ENCODE measurements at places on chromosomes 5 and 9.
A peak's percentile ranks its signal among the peaks of the same experiment; 100 is the strongest.

DNA sequence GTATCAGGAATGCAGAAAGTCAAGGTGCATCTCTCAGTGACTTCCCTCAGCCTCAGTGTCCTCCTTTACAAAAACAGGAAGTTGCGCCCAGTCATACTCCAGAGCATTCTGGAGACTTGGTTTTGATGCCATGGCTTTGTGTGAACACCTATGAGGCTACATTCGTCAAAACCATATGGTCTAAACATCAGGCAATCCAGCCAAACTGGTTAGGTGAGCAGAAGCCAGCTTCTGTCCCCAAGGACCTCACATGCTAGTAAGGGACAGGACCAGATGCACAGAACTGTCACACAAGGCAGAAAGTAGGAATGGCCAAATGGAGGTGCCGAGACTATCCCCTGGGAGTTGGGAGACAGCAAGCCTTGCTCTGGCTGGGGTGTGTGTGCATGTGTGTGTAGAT is 217.2 kb downstream of the MELK start:
- DNase-seq: no peak

- no peak for DNase-seq
Measured at GRCh38 chr5:44727100-44727499, 81.6 kb upstream of the MRPS30 start.

- DNase-seq: no peak
Measured at GRCh38 chr9:98821831-98822230, 14.4 kb downstream of the GALNT12 start.

DNA sequence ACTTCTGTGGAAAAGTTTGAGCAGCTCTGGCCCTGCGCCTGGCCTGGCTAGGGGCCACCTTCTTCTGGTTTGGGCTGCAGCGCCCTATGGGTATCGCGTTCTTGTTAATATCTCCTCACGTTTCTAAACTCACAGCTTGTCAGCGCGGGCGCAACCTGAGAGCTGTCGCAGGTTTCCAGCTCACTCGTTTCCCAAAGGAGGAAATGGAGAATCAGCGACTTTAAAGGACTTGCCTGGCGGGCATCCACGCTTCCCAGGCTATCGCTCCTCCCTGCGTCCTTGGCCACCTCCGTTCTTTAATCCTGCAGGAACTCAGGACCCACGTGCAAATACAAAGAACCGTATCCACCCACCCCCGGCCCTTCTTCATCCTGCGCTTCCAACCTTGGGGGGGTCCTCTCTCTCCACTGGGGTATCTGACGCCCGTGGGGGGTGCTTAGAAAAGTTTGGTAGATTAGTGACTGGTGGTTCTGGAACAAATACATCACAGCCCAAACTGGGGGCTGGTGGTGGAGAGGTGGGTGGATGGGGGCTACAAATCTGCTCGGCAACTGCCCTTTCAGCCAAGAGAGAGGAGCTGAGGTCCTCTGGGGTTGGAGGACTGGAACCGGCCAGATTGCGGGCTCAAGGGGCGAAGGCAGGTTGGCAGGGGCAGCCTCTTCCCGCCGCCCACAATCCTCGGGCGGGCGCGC is 578 bp upstream of the PSAT1 start:
- no peak for DNase-seq

DNA sequence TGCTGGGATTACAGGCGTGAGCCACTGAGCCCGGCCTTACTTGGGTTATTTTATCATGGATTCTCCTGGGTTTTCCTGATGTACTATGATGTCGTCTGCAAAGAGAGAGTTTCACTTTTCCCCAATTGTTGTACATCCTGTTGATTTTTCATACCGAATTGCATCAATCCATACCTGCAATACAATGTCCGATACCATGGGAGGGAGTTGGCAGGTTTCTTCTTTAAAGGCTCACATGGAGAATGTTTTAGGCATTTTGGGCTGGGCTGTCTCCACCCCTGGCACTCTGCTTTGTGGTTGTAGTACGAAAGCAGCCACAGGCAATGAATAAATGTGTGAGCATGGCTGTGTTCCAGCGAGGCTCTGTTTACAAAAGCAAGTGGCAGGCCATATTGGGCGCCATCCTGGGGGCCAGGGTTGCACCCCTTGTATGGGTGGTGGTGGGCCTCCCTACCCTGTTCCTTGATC is 35.1 kb upstream of the EXOC3 start:
- no peak for DNase-seq

- DNase-seq: no peak
Measured at GRCh38 chr9:102273952-102274351, 535.5 kb upstream of the GRIN3A start.

DNA sequence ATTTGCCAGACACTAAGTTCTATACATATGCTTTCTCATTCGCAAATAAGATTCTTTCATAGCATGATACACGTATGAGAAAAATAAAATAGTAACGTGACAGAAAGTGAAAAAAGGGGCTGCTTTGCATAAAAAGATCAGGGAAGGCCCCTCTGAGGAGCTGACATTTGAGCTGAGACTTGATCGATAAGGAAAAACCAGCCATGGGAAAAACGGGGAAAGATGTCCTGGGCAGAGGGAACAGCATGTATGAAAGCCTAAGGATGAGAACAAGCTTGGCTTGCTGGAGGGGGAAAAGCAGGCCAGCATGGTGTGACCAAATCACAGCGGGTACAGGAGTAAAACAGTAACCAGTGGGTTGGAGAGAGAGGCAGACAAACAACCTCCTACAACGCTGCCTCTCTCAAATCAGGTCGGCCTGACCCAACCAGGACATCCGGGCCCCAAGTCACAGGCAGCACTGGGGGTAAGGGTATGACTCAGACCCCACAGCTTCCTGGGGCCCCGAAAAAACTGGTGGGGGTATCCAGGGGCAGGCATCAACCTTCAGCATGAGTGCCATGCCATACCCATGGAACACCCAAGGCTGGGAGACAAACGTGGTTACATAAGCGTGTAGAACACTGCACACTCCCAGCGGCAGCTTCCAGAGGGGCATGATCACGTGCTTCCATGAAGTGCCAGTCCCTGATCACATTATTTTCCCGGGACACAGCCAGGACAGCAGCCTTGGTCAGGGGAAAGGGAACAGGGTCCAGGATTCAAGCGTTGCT is 2.2 kb downstream of the TNIP1 start:
- DNase-seq: peak; percentile 60

DNA sequence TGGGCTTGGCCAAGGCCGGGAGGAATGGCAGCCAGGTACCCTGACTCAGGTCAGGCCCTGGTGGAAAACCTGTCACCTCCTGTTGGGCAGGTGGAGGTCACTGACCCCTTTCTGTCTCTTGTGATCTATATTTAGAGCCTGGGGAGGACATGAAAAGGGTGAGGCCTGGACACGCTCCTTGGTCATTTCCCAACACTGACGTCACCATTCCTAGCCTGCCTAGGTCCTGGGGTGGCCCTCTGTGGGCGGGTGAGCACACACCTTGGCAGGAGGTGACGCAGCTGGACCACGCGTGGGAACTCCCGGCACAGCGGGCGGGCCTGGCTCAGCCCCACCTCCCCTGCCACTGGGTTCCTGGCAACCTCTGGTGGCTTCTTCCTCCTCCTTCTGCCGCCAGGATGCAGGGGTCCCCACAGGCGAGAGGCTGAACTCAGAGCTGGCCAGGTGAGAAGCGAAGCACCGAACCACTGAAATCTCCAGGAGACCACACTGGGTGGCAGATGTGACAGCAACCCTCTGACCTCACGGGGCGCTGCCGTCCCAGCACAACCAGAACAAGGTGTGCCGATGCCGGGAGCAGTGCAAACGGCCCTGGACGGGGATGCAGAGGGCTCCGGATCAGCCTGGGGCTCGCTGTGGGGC is 6.4 kb upstream of the RALGDS start:
- DNase-seq: no peak

DNA sequence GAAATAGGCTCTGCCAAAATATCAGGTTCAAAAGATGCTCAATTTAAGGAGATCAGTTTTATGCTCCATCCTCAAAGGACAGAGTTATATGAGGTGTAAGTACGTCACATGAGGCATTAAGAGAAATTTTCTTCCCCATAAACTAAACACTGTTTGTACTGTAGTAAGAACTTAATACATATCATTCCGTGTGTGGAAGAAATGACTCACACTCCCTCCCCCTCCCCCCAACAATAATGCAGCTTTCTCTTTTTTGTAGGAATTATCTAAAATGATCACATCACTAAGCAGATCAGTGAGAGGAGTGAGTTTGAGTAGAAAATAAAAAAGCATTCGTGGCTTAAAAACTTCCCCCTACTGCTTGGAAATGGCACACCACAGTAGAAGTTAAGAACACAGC is 2.2 kb downstream of the CDH12 start:
- no peak for DNase-seq

GRCh38 chr5:135253601-135254178 is 145.3 kb downstream of the MACROH2A1 start:
- DNase-seq: no peak

GRCh38 chr9:86614871-86615849 is 260.9 kb upstream of the TUT7 start:
- DNase-seq: no peak

GRCh38 chr9:95736891-95737522 is 138.5 kb upstream of the ERCC6L2 start:
- no peak for DNase-seq

GRCh38 chr9:89667726-89668125 is 62.9 kb downstream of the GADD45G start:
- DNase-seq: no peak

DNA sequence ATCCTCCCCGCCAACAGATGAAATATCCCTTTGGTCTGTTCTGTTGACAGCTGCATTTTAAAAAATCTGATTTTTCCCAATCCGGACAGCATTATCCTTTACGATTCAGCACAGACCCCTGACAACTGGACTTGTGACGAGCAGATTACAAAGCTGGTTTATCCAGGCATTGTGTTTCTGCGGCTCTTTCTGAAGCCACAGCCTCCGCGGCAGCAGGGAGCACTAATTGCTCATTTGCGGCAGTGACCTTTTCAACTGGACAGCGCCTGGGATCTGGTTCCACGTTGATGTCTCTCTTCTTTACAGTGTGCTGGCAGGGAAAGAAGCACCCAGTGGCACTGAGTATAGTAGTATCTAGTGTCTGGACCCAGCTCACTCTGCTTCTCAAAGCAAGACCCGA is 351.2 kb downstream of the ZNF608 start:
- no peak for DNase-seq

- no peak for DNase-seq
Measured at GRCh38 chr5:124634228-124634739, 112.2 kb downstream of the ZNF608 start.

Measured in stimulated activated CD8-positive, alpha-beta memory T cell treated with anti-CD3 and anti-CD28 coated beads, Interleukin-7, amount 100 ng/mL, for 48 hours (primary cell).